ENCODE measurements at places on chromosomes 16 and 17. TPM values are rescaled to one million over a fixed set of nuclear protein-coding genes. Genes with fewer than 3 reads are reported as not detected.

DNA sequence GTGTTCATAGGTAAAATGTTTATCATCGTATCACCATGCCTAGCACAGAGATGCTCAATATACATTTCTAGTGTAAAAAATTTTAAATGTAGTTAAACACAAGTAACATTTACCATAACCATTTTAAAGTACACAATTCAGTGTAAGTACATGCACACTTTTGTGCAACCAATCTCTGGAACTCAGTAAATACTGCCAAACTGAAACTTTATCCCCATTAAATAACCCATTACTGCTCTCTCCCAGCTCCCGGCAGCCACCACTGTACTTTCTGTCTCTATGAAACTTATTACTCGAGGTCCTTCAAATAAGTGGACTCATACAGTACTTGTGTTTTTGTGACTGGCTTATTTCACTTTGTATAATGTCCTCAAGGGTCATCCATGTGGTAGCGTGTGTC, 29.0 kb downstream of the RMI2 start:
- no peak for DNase-seq

- no peak for DNase-seq
Observed at GRCh38 chr16:12348733-12349704, 372.5 kb downstream of the SNX29 start.

GRCh38 chr17:40515011-40515410, 13.6 kb upstream of the TNS4 start:
- DNase-seq = no peak

DNA sequence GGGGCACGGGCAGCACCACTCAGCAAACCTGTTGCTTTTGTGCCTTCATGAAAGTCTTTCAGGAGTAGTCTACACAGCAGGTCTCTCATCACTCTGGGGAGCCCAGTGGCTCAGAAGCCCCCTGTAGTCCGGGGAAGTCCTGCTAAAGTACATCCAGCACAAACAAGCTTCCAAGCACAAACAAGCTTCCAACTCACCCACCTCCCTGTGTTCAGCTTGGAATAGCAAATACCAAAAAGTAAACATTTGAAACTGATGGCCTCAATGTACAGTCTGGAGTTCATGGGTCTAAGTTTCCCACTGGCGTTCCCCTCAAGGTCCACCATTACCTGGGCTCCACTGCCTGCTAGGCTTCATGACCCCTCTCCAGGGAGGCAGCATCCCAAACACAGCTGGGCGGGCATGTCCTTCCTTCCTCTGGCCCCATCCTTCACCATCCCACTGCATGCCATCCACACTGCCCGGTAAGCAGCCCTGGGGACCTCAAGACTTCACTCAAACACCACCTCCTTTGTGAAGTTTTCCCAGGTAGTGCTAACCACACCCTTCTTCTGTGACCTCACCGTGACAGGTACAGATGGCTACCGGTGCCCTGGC, 62.8 kb upstream of the SIAH1 start:
- no peak for DNase-seq

DNA sequence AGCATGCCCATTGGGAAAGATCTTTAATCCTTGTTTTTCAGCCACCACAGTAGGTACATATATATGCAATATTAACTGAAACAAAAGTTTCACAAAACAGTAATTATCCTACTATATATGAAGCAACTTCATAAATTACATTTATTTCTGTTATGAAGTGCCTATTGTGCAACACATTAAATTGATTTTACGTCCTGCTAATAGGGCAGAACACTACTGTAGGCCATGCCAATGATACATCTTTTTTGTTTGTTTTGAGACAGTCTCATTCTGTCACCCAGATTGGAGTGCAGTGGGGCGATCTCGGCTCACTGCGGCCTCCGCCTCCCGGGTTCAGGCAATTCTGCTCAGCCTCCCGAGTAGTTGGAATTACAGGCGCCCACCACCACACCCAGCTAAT, 29.1 kb downstream of the SF3B3 start:
- no peak for DNase-seq

- DNase-seq = peak; percentile 57
Observed at GRCh38 chr16:1645914-1646525, 32.1 kb upstream of the JPT2 start.

- no peak for DNase-seq
Observed at GRCh38 chr17:13759518-13760335, 158.0 kb upstream of the HS3ST3A1 start.

DNA sequence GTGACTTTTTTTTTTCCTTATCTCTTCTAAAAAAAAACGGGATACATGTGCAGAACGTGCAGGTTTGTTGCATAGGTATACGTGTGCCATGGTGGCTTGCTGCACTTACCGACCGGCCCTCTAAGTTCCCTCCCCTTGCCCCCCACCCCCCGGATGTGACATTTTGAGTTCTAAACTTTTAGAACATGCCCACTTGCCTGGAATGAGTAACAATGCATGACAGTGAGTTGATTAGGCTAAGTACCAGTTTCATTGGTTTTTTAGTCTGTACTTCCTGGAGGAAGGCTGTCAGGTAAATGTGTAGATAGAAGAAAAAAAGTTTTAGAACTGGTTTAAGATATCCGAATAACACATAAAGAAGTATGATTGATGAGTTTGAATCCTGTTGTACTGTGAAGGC, 4.0 kb downstream of the BPTF start:
- DNase-seq = no peak

- no peak for DNase-seq
Observed at GRCh38 chr17:72567774-72568173, 447.0 kb downstream of the SOX9 start.

FBXO31 gene
- 25.6 TPM for total RNA-seq

JPH3 gene
- total RNA-seq = 56.0 TPM

STAC2 gene
- 0.31 TPM for total RNA-seq

STRADA gene
- total RNA-seq = 27.8 TPM
